Renal pelvis (tissue), 12 donors: ENCODE measurements at places on chromosomes 6 and 20. TPM values are rescaled to one million over a fixed set of nuclear protein-coding genes. Genes with fewer than 3 reads are reported as not detected.

WFDC10B gene
- polyA plus RNA-seq = not detected

PTCHD4 gene
- 1.4 TPM for polyA plus RNA-seq

C6orf62 gene
- polyA plus RNA-seq = 139 TPM

EGFL8 gene
- polyA plus RNA-seq = 24.9 TPM

RBPJL gene
- polyA plus RNA-seq = not detected

CST4 gene
- not detected for polyA plus RNA-seq

RIPOR2 gene
- polyA plus RNA-seq = 8.4 TPM

LIN28B gene
- polyA plus RNA-seq = 0.30 TPM

SLC17A2 gene
- 0.43 TPM for polyA plus RNA-seq
